ENCODE measurements at places on chromosomes 4 and X. TPM values are rescaled to one million over a fixed set of nuclear protein-coding genes. Genes with fewer than 3 reads are reported as not detected.

AIFM1 gene
- 39.9 TPM for total RNA-seq

PLAC8 gene
- not detected for total RNA-seq

DNA sequence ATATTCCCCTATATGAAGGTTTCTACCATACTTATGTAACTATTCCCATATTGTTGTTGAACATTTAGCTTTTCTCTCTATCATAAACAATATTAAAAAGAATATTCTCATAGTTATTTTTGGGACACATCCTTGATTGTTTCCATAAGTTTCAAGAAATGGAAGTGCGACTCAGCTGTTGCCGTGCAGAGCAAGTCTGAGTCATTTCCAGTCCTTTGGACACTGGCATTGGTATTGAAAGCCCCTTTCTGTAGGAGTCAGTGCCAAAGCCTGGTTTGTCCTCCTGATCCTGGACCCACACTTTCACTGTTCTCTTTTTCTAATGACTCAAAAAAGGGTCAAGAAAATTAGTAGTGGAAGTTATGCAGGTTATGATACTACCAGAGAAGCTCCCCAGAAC is 108.3 kb upstream of the DIAPH2 start:
- H3K27ac ChIP-seq, result no peak overlapping the region
- no peaks in the 10 kb centered on the region for H3K4me1 ChIP-seq
- no peak for DNase-seq
- H3K36me3 ChIP-seq, result no peaks in the 10 kb centered on the region
- no peak overlapping the region for H3K4me3 ChIP-seq

DNA sequence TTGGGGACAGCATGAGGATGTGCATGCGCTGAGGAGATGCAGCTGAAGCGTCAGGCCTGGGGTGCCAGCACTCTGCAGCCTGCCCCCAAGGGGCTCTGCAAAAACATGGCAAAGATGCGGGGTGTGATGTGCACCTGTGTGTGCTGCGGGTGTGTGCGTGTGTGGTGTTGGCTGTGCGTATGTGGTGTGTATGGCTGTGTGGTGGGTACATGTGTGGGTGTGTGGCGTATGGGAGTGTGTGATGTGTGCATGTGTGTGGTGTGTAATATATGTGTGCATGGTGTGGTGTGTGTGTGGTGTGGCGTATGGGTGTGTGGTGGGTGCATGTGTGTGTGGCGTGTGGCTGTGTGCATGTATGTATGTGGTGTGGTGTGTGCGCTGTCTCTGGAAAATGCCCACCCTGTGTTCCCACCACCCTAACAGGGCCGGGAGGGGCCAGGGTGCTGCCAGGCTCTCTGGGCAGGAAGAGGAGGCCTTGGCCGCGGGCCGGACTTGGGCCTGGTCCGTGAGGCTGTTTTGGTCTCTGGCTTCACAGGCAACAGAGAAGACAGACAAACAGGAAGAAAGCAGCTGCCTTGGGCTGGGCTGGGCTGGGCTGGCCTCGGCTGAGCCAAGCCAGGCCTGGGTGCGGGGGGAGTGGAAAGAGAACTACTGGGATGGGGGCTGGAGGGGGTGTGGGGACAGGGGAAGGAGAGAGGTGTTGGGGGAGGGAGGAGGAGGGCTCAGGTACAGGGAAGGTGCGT is 1.1 kb upstream of the AVPR2 start:
- peaks cover 8% of the 10 kb centered on the region for H3K27me3 ChIP-seq
- H3K36me3 ChIP-seq, result no peaks in the 10 kb centered on the region
- no peak overlapping the region for H3K4me3 ChIP-seq
- H3K4me1 ChIP-seq, result peaks cover 27% of the 10 kb centered on the region

- H3K36me3 ChIP-seq, result no peaks in the 10 kb centered on the region
- no peak overlapping the region for H3K27ac ChIP-seq
- no peaks in the 10 kb centered on the region for H3K4me1 ChIP-seq
- H3K4me3 ChIP-seq, result no peak overlapping the region
- peaks cover 5% of the 10 kb centered on the region for H3K27me3 ChIP-seq
- no peak for DNase-seq
Measured at GRCh38 chr4:8524595-8525382, 55.4 kb upstream of the GPR78 start.

- no peak overlapping the region for H3K4me3 ChIP-seq
- no peaks in the 10 kb centered on the region for H3K4me1 ChIP-seq
- H3K27me3 ChIP-seq, result no peaks in the 10 kb centered on the region
- H3K27ac ChIP-seq, result no peak overlapping the region
- DNase-seq, result no peak
- H3K36me3 ChIP-seq, result peaks cover 4% of the 10 kb centered on the region
Measured at GRCh38 chr4:55571806-55572205, 20.2 kb downstream of the PDCL2 start.

- H3K4me1 ChIP-seq, result no peaks in the 10 kb centered on the region
- no peak overlapping the region for H3K4me3 ChIP-seq
- DNase-seq, result no peak
- H3K27ac ChIP-seq, result no peak overlapping the region
- no peaks in the 10 kb centered on the region for H3K27me3 ChIP-seq
- H3K36me3 ChIP-seq, result no peaks in the 10 kb centered on the region
Measured at GRCh38 chr4:69039071-69039470, 57.2 kb upstream of the UGT2B7 start.

- H3K36me3 ChIP-seq, result no peaks in the 10 kb centered on the region
- peaks cover 5% of the 10 kb centered on the region for H3K4me1 ChIP-seq
- no peak for DNase-seq
- no peak overlapping the region for H3K4me3 ChIP-seq
- no peak overlapping the region for H3K27ac ChIP-seq
Measured at GRCh38 chrX:24235084-24235710, 78.7 kb downstream of the SUPT20HL2 start.

DNA sequence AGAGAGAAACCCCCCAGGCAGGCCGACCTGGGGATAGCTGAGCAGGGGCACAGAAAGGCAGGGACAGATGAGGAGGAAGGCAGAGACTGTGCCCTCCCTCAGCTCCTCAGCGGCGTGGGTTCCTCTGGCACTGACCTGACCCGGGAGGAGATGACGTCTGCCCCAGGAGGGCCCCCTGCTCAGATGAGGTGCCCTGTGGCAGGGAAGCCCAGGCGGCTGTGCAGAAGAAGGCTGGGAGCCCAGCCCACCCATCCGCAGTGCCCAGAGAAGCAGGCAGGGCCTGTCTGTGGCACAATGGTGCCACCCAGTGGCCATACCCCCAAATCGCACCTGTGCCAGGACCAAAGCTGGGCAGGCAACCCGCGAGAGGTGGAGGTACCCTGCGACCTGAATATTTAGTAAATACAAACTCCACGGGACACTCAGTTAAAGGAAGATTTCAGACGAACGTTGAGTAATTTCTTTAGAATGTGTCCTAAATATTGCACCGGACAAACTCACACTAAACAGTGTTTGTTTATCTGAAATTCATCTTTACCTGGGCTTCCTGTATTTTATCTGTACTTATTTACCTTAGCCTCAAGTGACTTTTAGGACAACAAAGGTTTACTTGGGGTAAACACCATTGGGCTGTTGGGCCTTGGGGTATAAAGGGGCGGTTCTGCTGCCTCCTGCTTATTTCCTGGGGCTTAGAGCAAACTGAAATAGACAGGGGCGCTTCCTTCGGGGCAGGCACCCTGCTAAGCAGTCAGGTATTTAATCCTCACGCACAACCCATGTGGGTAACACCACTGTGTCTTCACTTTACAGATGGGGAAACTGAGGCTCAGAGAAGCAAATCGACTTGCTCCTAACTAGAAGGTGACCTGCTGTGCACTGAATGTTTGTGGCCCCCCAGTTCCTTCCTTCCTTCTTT is 46.5 kb upstream of the HMX1 start:
- H3K4me3 ChIP-seq, result no peak overlapping the region
- no peaks in the 10 kb centered on the region for H3K36me3 ChIP-seq
- H3K27ac ChIP-seq, result no peak overlapping the region
- H3K27me3 ChIP-seq, result peaks cover 3% of the 10 kb centered on the region
- no peaks in the 10 kb centered on the region for H3K4me1 ChIP-seq

DNA sequence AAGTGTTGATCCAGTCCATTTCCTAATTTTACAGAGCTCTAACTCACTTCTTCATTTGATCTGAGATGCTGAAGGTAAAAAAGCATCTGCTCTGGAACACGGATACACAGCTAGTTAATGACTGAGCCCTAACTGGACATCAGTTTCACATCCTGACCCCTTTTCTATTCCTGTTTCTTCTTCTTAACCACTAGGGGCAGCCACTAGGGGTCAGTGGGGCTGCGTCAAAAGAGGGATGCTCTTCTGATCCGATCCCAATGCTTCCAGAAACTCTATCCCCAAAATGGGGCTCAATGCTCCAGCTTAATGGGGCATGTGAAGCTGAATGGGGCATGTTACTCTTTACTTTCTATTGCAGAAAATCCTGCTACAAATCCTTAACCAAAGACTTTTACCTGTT is 33.4 kb upstream of the PHKA2 start:
- peak; percentile 13 for DNase-seq
- H3K4me3 ChIP-seq, result no peak overlapping the region
- no peaks in the 10 kb centered on the region for H3K36me3 ChIP-seq

Measured in endothelial cell (in vitro differentiated cells).